ENCODE measurements at places on chromosomes 5 and 9. TPM values are rescaled to one million over a fixed set of nuclear protein-coding genes. Genes with fewer than 3 reads are reported as not detected.

GRCh38 chr9:78502566-78502965 lies 205.6 kb downstream of the PSAT1 start:
- no peak overlapping the region for H3K4me3 ChIP-seq
- H3K4me1 ChIP-seq = no peaks in the 10 kb centered on the region
- no peak for DNase-seq
- H3K27me3 ChIP-seq = no peaks in the 10 kb centered on the region
- H3K36me3 ChIP-seq = no peaks in the 10 kb centered on the region
- H3K27ac ChIP-seq = no peak overlapping the region

Gene GCNT4
- 2.3 TPM for total RNA-seq

DNA sequence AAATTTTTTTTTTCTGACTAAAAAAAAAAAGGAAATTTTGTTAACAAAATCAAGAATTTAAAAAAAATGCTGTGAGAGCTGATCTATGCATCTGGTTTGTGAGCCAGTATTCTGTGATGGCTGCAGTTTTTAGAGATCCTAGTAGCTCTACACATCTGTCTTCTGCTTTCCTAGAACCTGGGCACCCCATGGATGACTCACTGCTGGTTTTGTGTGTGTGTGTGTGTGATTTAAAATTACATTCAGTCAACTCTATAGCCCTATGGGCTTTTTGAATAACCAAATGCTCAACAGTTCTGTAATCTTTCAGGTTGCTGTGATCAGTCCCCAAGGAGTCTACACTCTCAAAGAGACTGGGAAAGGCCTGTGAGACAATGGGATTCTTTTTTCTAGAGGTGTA lies 2.5 kb upstream of the PSMD5 start:
- no peak overlapping the region for H3K27ac ChIP-seq
- H3K27me3 ChIP-seq = no peaks in the 10 kb centered on the region
- no peak overlapping the region for H3K4me3 ChIP-seq
- DNase-seq = no peak
- no peaks in the 10 kb centered on the region for H3K36me3 ChIP-seq

GRCh38 chr5:68032216-68032762 lies 183.3 kb upstream of the PIK3R1 start:
- H3K4me1 ChIP-seq = no peaks in the 10 kb centered on the region
- DNase-seq = no peak
- H3K36me3 ChIP-seq = no peaks in the 10 kb centered on the region
- H3K4me3 ChIP-seq = no peak overlapping the region

Gene ELOVL7
- 6.1 TPM for total RNA-seq

Data from breast epithelium (tissue), 4 donors.